ENCODE measurements at places on chromosomes 16 and 17.

DNA sequence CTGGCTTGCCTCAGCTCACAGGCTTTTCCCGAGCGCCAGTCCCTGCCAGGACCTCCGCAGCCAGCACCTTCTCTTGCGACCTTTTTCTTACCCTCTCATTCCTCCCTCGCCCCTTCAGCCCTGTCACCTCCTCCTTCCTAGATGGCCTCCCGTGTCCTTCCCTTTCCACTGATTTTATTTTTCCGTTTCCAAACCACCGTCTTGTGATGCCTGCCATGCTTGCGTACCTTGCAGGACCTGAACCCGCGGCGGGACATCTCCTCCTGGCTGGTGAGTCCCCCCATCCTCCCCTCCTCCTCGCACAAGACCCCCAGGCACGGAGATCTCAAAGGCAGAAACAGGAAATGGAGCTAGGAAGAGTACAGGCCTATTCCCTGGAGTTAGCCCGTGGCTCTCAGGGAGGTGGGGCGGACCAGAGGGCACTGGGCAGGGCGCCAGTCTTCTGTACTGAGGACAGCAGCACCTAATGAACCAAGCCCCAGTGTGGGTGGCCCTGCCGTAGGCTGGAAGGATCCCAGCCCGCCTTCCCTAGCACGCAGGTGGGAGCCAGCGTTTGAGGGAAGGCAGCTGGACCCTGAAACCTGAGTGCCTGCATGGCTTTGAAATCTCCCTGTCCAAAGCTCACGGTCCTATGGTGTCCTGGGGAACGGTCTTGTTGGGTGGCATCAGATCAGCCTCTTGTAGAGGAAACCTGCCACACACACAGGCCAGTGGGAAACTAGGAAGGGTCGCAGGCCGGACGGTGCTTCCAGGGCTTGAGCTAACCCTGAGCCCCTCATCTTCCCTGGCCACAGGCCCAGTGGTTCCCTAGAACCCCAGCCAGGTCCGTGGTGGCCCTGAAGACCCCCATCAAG, 612 bp downstream of the CISD3 start:
- DNase-seq: peak; percentile 67

DNA sequence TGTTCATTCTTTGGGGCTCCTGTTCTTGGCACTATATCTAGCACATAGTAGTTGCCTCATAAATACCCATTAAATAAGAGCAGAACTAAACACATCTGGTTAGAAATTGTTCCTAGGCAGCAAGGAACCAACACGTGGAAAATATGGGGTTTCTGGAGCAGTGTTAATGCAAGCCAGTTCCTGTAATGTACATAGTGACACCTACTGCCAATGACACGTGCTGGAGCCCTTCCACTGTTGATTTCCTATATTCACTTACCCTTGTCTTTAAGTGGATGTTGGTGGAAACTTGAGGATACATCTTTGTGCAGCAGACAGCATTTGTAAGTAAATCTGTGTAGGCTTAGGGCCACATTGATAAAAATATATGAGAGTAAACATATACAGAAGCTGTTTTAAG, 1.6 kb upstream of the IRF8 start:
- DNase-seq: no peak

DNA sequence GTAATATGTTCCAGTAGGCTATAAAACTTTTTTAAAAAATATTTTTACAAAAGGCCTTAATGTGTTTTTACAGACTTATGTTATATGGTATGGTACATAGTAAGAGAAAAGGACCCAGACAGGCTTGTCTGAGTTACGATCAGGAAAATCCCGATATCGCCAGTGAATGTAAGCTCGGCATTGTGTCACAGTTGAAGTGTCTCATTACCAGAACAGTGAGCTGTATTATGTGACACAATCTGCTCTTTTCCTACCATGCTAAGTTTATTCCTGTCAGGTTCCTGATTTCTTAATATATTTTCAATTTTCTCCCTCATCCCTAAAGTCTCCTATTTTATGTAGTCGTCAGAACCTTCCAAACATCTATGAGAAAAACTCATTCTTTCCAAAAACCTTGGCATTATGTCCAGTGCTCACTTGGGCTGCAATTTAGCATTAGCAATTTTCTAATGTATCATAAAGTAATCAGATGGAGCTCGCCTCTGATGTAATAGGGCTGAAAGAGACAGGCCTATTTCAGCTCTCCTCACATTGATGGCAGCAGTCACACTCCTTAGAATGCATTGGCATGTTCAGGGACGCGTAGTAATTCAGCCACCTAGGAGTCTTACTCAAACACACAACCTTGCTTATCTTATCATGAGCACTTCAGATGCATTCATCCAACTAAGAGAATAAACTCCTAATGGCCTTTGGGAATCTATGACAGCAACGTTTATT, 147.6 kb upstream of the NOG start:
- no peak for DNase-seq

- DNase-seq: no peak
Observed at GRCh38 chr17:417691-418420, 65.2 kb upstream of the RPH3AL start.

GRCh38 chr16:83835586-83836566, 28.1 kb downstream of the HSBP1 start:
- DNase-seq: no peak

DNA sequence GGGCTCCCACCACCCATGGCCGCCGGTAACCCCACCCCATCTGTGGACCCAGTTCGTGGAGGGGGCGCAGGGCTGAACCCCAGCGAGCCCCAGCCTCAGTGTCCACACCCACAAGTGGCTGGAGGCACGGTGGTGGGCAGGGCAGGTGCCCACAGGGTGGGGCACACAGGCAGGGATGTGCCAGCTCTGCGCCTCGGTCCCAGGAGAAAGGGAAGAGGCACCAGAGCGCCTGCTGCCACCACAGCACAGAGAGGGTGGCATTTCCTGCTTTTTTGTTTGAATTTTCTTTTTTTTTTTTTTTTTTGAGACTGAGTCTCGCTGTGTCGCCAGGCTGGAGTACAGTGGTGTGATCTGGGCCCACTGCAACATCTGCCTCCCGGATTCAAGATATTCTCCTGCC, 19.0 kb downstream of the ZFPM1 start:
- no peak for DNase-seq

- no peak for DNase-seq
Observed at GRCh38 chr17:2264067-2264860, 39.3 kb downstream of the SMG6 start.

GRCh38 chr17:76376318-76377133, 7.9 kb upstream of the SPHK1 start:
- no peak for DNase-seq

DNA sequence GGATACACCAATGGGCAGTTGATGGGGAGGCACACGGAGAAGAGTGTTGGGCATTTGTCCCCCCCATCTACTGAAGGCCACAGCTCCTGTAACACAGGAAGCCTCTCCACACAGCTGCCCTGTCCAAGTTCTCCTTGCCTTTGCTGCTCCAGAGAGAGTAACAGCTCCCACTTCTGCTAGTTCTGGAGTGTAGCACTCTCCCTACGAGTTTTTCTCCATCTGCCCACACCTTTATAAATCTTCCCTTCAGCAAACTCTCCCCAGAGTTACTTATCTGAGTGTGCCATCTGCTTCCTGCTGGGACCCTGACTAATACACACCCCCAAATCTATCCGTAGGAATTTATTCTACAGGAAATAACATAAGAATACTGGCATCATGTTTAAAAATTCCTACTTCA, 42.6 kb upstream of the ERN1 start:
- DNase-seq: no peak

DNA sequence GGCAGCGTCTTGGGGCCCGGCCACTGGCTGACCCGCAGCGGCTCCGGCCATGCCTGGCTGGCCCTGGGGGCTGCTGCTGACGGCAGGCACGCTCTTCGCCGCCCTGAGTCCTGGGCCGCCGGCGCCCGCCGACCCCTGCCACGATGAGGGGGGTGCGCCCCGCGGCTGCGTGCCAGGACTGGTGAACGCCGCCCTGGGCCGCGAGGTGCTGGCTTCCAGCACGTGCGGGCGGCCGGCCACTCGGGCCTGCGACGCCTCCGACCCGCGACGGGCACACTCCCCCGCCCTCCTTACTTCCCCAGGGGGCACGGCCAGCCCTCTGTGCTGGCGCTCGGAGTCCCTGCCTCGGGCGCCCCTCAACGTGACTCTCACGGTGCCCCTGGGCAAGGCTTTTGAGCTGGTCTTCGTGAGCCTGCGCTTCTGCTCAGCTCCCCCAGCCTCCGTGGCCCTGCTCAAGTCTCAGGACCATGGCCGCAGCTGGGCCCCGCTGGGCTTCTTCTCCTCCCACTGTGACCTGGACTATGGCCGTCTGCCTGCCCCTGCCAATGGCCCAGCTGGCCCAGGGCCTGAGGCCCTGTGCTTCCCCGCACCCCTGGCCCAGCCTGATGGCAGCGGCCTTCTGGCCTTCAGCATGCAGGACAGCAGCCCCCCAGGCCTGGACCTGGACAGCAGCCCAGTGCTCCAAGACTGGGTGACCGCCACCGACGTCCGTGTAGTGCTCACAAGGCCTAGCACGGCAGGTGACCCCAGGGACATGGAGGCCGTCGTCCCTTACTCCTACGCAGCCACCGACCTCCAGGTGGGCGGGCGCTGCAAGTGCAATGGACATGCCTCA, 773 bp downstream of the NTN3 start:
- no peak for DNase-seq

GRCh38 chr16:26442321-26442720, 624.4 kb upstream of the C16orf82 start:
- DNase-seq: no peak

DNA sequence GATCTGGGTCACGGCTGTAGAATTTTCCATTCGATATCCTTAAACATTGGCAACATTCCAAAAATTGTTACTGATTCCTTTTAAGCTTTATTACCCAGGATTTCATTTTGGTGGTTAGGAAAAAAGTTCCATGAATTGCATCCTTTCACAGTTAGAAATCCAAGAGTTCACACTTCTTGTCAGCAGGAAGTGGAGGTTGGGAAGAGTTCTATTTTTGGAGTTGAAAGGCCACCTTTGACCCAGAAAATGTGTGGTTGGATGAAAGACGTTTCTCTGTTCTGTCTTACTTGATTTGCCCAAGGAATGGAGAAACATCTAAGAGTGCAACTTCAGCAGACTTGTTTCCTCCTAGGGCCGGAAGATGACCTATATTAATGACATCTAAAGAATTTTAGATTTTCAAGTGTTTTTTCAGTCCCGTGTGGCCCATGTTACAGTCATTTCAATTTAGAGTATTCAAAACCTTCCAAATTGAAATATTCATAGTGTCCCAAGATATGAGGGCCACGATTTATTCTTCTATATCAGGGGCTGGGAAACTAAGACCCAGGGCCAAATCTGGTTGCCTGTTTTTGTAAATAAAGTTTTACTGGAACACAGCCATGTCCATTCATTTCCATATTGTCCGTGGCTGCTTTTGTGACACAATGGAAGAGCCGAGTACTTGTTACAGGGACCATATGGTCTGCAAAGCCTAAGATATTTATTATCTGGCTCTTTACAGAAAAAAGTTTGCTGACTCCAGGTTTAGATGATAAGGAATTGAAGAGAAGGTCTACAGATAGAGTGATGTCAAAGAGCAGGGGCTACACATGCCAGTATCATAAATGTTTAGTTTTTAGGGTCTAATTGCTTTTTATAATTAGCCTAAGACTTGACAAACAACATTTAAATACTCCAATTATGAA, 50.2 kb downstream of the CDK5R1 start:
- DNase-seq: no peak

- no peak for DNase-seq
Observed at GRCh38 chr17:71349908-71350600, 770.8 kb upstream of the SOX9 start.

DNA sequence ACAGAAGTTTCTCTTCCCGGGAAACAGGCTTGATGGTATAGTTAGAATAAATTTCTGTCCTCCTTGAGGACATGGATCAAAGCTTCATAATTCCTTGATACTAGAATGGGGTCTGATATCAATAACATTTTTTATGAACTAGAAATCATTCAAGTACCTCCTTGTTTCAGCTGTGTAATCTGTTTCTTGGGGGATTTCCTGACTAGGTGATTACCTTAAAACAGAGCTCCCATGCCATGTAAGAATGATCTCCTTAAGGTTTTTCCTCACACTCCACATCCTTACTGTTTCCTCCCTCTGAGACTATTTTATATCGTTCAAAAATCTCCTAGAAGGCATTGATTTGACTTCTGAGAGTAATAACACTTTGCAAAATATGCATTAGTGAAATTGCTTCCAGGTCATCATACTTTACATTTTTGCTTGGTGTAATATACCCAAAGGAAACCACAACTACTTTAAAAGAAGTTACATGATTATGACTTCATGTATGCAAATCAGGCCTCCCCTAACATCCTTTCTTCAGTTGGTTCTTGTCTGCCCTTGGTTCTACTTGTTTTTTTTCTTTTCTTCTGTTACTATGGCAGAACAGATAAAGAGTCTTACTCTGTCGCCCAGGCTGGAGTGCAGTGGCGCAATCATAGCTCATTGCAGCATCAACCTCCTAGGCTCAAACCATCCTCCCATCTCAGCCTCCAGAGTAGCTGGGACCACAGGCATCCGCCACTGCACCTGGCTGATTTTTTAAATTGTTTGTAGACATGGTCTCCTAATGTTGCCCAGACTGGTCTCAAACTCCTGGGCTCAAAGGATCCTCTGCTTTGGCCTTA, 388.8 kb downstream of the ZFHX3 start:
- no peak for DNase-seq

- no peak for DNase-seq
Observed at GRCh38 chr16:50300942-50301625, 34.7 kb downstream of the ADCY7 start.

GRCh38 chr17:74287031-74287602, 13.1 kb downstream of the DNAI2 start:
- no peak for DNase-seq

GRCh38 chr16:65617421-65617820, 495.6 kb upstream of the CDH11 start:
- DNase-seq: no peak

DNA sequence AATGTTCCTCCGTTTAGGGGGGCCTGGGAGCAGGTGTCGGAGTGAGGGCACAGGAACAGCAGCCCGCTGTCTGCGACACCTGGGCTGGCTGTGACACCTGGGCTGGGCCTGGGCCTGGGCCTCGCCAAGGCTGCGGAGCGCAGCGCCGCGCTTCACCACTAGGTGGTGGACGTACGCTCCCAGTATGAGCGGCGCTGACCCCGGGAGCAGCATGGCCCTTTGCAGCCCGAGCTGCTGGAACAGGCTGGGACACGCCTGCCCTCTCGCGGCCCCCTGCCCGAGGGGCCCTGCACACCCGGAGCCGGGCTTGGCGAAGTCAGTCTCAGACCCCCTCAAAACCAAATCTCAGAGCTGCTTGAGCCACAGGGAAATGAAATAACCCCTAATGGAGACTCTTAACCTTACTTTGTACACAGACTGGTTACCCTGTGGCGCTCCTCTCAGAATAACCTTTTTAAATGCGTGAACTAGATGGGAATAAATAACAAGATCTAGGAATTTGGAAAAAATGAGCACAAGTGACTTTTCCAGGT, 38.6 kb upstream of the FA2H start:
- DNase-seq: peak; percentile 71

DNA sequence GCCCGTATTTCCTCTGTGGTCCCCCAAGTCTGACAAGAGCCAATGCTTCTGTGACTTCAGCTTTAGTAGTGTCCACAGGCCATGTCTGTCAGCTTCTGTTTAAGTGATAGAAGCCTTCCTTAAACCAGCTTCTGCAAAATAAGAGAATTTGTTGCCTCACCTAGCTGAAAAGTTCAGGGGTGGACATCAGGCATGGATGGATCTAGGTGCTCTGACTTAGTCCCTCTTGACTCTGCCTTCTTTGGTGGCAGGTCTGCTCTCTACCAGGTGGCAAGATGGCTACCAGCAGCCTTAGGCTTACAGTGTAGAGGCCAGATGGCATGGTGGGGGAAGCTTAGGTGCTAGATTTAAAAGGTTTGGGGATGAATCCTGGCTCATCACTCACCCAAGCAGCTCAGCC, 33.7 kb downstream of the KATNIP start:
- no peak for DNase-seq

- no peak for DNase-seq
Observed at GRCh38 chr17:38628441-38628840, 22.7 kb upstream of the SRCIN1 start.

Data from NCI-H1092 (cell line).